Fibroblast of lung (primary cell): ENCODE measurements at places on chromosomes 6 and 20. TPM values are rescaled to one million over a fixed set of nuclear protein-coding genes. Genes with fewer than 3 reads are reported as not detected.

- no peak for DNase-seq
Measured at GRCh38 chr20:47724910-47725247, 60.4 kb downstream of the SULF2 start.

DNA sequence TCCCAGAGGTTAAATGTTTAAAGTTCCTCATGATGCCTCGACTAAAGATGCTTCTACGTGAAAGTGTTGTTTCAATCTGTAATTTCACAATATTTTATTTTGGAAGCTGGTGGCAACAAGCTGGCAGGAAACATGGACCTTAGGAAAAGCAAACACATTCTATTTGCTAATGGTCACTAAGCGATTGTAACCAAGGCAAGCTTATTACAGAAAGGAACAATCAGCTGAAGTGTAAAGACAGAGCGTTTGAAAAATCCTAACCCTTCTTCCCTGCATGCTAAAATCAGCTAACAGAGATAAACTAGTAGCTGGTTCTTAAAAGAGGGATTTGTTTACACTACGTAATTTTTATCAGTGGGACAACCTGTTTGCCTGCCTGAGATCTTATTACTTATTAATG, 50.0 kb downstream of the IL20RA start:
- DNase-seq = no peak

GRCh38 chr20:46111028-46111835, 6.9 kb upstream of the CD40 start:
- DNase-seq = no peak

DNA sequence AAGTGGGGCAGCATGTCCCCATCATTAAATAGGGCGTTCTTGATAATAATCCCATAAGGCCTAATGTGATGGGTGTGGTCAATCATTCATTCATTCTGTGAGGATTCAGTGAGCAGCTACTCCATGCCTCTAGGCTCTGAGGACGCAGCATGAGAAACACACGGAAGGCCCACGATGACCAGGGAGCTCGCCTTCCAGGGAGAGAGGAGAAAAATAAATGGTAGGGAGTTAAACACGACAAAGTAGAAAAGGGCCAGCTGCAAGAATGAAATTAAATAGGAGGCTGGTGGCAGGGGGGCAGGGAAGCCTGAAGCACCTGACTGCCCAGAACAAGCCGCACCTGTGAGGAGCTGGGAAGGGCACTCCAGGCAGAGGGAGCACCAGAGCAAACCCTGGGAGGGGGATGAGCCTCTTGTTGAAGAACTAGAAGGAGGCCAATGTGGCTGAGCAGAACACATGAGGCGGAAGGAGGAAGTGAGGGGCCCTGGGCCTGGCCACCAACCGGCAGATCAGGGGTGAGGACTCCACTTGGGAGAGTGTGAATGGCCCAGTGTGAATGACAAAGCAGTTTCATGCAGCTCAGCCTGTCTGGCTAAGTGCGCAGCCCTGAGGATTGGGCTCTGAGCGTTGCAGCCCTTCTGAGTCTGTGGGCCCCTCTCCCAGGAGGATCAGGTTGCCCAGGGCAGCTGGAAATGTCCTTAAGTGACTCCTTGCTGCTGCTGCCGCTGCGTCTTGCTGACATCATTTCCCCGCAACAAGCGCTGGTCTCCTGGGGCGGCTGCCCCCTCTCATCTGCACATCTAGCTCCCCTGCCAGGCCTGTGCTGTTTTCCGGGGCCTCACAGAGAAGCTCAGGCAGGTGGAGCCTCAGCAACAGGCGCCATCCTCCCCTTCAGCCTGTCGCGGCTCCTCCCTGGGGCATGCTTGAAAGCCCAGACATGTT, 99.9 kb downstream of the CDH26 start:
- DNase-seq = peak; percentile 72

The SLC26A8 gene
- total RNA-seq = not detected in 2 replicates

GRCh38 chr6:131372535-131372934, 200.5 kb upstream of the ARG1 start:
- DNase-seq = no peak

DNA sequence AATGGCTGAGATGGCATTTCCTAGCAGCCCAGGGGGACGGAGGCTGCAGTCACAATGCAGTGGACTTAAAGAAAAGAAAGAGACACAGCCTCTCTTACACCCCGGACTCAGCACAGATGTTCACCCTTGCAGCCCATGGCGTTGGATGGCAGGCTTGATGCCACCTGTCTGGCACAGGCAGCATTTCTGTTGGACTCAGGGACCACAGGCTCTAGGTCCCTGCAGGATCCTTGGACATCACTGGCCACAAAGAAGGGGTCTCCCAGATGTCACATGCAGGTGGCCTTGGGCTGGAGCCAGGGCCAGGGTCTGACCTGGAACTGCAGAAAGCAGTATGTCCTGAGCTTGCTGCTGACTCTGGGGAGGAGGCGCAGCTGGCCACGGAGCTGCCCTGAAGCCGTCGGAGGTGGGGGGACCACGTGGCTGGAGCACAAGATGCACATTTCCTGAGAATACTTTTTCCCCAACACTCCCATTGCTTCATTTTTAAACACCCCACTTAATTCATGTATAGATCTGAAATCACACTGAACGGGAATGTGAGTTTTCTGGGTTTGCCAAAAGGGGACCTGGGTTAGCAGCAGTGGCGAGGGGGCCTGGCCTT, 102.3 kb upstream of the SULF2 start:
- DNase-seq = no peak

GRCh38 chr6:16230953-16231352, 7.4 kb upstream of the GMPR start:
- DNase-seq = no peak

The TMC2 gene
- total RNA-seq = under 0.01 TPM in 2 replicates

The GCNT2 gene
- 0.77 and 2.1 TPM in 2 replicates for total RNA-seq

DNA sequence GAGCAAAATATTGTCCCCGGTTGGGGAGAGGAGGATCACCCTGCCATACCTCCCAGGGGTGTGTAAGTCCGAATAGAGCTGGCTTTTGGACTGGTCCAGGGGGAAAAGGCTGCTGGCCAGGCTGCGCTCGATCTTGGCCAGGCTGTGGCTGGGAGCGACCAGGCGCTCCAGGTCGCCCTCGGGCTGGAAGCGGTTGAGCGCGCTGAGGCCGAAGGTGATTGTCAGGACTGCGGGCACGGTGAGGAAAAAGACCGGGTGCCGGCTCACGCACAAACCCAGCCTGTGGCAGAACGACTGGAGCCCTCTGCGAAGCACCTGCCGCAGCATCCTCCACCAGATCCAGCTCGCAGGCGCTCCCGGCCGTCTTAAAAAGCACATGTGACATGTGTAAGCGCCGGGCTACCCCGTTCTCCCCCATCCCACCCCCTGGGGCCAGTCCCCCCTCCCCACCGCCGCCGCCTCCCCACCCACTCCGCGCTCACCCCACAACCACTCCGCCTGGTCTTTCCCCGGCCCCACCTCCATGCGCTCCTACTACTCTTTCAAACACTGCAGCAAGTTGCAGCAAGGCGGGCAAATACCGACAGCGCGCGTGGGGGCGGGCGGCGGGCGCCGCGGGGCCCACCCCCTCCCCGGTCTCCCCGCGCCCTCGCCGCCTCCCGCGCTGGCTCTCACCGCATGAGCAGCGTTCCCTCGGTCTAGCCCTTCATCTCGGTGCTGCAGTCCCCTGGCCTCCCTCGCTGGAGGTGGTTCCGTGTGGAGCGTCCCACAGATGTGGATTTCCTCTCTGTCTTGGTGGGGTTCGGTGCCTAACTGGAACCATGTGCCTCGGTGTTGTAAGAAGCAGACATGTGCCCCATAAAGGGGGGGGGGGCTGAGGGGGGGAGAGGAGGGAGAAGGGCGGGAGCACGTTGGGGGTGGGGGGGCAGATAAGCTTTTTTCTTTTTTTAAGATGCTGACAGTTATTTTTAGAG, 42.4 kb downstream of the PTCHD4 start:
- DNase-seq = no peak

GRCh38 chr6:19210849-19211590, 626.1 kb upstream of the ID4 start:
- DNase-seq = no peak

The RIPOR2 gene
- total RNA-seq = 0.51 and 3.6 TPM in 2 replicates

DNA sequence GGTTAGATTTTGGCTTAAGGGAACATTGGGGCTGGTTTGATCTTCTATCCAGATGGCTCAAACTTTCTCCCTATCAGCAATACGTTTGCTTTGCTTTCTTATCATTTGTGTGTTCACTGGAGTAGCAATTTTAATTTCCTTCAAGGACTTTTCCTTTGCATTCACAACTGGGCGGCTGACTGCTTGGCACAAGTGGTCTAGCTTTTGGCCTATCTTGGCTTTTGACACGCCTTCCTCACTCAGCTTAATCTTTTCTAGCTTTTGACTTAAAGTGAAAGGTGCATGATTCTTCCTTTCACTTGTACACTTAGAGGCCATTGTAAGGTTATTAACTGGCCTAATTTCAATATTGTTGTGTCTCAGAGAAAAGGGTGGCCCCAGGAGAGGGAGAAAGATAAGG, 254.9 kb downstream of the PLCB1 start:
- no peak for DNase-seq

GRCh38 chr6:158161566-158162254, 6.4 kb downstream of the SERAC1 start:
- no peak for DNase-seq

- DNase-seq = no peak
Measured at GRCh38 chr6:109242925-109243324, 139.3 kb downstream of the CD164 start.

GRCh38 chr6:114718186-114718585, 375.4 kb upstream of the HS3ST5 start:
- DNase-seq = no peak

DNA sequence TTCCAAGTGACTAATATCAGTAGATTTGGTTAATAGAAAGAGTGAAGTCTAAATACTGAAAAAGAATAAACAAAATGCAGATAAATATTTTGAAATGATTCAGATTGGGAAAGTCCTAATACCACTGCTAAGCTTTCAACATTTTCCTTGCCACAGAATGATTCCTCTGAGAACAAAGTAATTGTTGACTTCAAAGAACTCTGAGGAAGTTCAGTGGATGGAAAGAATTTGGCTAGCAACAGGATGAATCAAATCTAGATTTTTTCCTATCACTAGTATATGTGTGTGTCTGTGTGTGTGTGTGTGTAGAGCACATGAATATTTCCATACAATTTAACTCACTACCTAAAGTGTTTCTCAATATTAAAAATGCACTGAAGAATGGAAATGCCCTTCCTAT, 107.9 kb upstream of the PREP start:
- DNase-seq = no peak

GRCh38 chr20:52972190-52972937, at the start of gene TSHZ2:
TSHZ2 (plus strand) TSS chr20:52972358; CDS start chr20:52973294, 936 bp downstream.
- peak; percentile 73 for DNase-seq

- DNase-seq = peak; percentile 21
Measured at GRCh38 chr6:163738725-163739407, 324.3 kb downstream of the QKI start.

The AARS2 gene
- 16.4 and 24.3 TPM in 2 replicates for total RNA-seq

DNA sequence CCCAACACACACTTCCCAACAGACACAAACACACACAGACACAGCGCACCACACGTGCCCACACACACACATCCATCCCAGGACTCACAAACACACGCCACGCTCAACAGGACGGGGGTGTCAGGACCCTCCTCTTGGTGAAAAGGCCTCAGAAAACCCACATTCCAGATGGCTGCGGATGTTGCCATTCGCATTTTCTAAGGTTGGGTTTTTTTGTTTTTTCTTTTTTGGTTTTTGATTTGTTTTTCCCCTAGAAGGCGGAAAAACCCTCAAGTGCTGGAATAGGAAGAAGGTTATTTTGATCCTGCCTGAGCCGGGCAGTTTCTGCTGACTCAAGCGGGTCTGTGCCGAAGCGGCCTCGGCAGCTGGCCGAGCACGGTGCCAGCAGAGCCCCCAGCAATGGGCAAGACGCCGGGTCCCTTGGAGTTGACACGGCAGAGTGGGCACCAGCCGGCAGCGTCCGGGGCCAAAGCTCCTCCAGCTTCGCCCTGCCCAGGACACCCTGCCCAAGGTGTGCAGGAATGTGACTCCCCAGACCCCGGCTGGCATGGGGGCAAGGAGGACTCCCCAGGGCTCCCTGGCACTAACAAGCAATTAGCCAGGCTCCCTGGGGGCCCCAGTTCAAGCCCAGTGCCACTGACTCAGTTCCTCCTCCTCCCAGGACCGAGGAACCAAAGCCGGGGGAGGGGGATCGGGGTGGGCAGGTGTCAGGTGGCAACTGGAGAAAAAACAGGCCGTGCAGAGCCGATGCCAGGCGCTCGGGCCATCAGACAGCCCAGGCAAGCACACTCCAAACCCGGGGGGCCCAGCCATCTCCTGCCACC, 40.9 kb upstream of the ZBP1 start:
- DNase-seq = no peak

- DNase-seq = no peak
Measured at GRCh38 chr20:17939622-17940223, 28.9 kb downstream of the SNX5 start.

DNA sequence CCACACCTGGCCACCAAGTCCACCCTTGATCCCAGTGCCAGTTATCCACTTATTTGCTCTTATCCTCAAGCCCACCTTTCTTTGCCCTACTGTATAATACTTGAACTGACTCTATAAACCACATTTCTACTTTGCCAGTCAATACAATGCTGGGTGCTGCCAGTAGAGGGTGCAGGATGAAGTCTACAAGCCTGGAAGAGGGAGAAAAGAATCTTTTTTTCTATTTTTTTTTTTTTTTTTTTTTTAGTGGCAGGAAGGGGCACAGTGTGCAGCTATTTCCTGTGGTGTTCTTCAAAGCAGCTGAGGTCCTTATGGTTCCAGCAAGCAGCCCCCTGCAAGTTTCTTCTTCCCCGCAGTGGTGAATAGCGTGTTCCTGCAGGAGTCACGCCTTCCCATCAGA, 22.2 kb upstream of the GABRR1 start:
- DNase-seq = no peak

The GINM1 gene
- total RNA-seq = 53.8 and 56.8 TPM in 2 replicates

DNA sequence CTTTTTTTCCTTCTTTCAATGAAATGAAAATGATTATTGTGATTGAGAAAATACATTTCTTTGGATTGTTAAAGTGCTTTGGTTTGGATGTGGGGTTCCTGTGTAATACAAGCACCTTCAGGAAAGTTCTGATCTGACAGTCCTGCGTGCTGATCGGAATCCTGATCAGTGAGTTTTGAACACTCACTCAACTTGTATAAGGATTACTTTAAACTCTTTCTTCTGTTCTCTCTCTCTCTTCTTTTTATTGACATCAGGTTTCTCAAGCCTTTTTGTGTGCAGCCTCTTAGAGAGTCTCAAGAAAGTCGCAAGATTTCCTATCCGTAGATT, 710 bp downstream of the TINAG start:
- no peak for DNase-seq

- no peak for DNase-seq
Measured at GRCh38 chr6:100691972-100692371, 189.2 kb downstream of the ASCC3 start.

GRCh38 chr6:25173246-25173645, 105.9 kb upstream of the CARMIL1 start:
- DNase-seq = peak; percentile 66

DNA sequence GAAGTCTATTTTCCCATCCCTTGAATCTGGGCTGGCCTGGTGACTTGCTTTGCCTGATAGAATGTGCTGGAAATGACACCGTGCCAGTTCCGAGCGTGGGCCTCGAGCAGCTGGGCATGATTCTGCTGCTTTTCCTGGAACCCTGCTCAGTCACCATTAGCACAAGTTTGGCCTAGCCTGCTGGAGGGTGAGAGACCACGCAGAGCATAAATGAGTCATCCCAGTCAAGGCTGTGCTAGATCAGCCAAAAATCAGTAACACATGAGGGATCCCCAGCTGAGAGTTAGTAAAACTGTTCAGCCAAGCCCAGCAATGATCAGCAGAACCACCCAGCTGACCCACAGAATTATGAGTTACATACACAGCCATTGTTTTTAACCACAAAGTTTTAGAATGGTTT, 74.8 kb upstream of the TOP1 start:
- peak; percentile 84 for DNase-seq

- DNase-seq = no peak
Measured at GRCh38 chr6:45872827-45873365, 142.8 kb downstream of the CLIC5 start.

The BCAS1 gene
- under 0.01 and 0.17 TPM in 2 replicates for total RNA-seq
